Right cardiac atrium (tissue), 5 donors: ENCODE measurements at places on chromosomes 7 and 10. TPM values are rescaled to one million over a fixed set of nuclear protein-coding genes. Genes with fewer than 3 reads are reported as not detected.

- DNase-seq, result no peak
Measured at GRCh38 chr7:114630201-114630990, 215.8 kb downstream of the FOXP2 start.

DNA sequence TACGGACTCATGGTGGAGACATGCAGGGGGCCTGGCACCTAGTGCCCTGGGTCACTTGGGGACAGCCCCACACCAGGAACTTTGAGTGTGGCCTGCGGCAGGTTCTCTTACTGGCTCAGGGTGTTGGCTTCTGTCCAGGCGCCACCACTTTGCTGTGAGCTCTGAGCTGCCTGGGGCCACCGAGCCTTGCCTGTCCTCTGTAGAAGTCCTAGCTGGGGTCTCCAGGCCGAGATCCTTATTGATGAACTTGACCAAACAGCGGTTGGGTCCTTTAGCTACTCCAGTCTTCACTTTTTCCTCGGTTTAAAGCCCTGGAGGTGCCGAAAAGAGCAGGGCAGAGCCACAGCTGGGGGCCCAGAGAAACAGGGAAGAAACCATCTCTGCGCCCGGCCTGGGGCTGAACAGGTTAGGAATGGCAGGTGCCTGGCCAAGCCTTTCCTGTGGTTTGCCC lies 41.3 kb downstream of the ZNF467 start:
- peak; percentile 74 for DNase-seq

DNA sequence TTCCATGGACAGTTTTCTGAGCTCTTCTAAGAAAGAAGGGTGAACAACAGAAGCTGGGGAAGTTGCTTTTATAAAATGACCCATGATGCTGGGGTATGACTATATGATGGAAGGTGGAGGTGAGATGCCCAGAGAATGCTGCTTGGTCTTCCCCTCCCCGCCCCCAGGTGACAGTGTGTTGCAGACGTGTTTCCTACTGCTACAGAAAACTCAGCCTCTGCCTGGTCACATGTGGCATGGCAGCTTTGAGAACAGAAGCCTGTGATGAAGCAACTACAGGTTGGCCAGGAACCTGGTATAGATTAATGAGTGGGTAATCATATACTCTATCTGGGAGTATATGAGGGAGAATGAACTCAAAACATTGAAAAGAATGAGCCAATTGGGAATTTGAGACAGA lies 67.1 kb downstream of the MTURN start:
- DNase-seq, result no peak

DNA sequence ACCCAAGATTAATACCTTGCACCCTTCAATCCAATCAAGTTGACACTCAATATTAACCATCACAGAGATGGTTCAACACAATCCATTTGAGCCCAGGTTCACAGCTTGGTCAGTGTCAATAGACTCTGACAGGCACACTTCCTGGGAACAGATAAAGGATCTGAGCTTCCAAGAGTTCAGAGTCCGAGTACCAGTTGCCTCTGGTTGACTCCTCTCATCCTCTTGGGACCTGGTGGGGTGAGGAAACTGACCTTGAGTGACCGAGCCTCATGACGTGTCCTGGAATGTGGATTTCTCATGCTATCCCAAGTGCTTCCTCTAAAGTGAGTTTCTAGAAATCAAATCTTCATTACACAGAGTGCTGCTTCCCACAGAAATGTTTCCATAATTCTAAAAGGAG lies 162.0 kb downstream of the CYP26A1 start:
- DNase-seq, result no peak

DNA sequence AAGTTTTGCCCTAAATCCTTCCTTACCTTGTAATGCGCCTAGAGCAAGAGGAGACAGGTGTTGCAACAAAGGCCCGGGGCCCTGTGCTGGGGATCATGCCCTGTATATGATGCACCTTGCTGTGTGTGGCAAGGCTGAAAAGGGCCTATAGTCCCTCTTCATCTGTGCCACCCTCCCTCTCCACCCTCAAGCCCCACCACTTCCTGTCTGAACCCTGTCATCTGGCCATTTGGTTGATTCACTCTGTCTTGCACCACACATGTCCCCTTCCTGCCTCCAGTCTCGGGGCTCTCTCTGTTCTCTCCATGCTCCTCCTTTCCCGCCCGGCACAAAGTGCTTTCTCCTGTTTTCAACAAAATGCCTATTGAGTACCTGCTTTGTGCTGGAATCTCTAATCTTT lies 11.5 kb upstream of the MALSU1 start:
- DNase-seq, result no peak

GRCh38 chr7:116273918-116274301 lies 63.6 kb downstream of the TES start:
- DNase-seq, result no peak

DNA sequence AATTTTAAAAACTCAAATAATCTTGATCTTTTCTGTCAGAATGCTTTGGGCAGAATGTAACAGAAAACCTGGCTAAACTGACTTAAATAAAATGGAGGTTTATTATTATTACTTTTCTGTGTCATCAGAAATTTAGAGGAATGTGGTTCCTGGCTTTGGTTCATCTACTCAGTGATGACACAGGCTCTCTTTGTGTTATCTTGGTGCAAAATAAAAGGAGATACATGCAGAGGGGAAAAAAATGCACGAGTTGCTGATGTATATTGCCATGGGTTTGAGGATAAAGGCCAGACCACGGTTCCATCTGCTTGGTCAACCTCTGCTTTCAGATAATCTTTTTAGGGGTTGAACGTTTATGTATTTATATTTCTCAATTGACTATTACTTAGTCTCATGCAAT lies 181.4 kb downstream of the SUGCT start:
- DNase-seq, result no peak

DNA sequence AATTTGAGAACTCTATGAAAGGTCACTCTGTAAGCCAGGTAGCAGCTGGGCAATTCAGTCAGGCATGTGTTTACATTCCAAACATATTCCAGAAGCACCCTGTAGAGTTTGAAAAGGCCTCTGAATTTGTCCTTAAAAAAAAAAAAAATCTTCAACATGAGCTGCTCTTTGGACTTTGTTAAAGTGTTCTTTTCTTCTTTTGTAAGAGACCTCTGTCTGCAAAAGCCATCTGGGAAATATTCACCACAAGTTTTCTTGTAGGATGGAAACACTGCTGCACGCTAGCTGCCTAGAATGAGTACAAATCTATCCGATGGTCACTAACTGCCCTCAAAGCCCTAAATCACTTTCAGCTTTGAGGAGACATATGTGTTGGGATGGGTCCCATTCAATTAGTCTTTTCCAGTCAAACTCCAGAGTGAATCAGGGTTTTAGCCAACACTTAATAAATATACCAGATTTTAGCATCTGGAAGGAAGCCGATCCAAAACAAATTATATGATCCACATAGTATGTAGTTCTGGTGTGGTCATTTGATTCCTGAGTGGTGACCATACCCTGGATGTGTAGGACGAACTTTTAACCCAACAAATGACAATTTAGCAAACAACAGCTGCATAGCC lies 85.9 kb downstream of the CD36 start:
- no peak for DNase-seq

GRCh38 chr7:154929006-154929726 lies 73.8 kb downstream of the PAXIP1 start:
- DNase-seq, result no peak

DNA sequence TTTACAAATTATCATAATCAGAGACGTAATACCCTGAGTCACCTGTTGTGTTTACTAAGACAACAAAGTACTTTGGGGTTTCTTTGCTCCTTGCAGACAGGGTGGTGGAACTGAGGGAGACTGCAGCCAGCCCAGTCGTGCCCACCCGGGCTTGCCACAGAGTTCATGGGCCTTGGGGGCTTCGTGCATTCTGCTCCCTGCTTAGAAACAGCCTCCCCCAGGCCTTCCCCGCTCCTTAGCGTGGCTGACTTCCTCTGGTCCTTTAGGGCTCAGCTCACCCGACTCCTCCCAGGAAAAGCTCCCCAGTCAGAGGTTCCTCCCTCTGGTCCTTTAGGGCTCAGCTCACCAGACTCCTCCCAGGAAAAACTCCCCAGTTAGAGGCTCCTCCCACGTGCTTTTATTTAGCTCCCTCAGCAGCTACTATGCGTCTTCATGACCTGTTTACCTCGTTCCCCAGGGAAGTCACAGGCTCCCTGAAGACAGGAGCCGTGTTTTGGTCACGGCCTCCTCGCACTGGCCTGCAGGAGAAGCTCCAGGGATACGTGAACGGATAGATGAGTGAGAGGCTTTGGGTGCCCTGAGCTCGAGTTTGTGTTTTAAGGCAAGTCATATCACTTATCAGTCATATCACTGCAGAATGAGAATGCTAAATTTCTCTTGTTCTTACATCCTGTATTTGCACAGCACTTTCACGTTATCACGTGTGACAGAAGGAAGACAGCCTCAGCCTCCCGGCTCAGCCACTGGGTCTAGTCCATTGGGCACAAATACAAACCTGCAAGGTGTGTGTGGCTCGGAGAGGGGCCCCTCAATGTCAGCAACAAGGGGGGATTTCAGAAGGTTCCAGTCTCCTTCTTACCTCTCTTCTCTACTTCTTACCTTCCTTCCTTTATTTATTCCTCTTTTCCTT lies 52.7 kb upstream of the VIPR2 start:
- DNase-seq, result peak; percentile 48

- peak; percentile 81 for DNase-seq
Measured at GRCh38 chr10:34814223-34814912, 728 bp downstream of the PARD3 start.

GRCh38 chr10:123896246-123896927 lies 4.8 kb upstream of the CPXM2 start:
- no peak for DNase-seq

DNA sequence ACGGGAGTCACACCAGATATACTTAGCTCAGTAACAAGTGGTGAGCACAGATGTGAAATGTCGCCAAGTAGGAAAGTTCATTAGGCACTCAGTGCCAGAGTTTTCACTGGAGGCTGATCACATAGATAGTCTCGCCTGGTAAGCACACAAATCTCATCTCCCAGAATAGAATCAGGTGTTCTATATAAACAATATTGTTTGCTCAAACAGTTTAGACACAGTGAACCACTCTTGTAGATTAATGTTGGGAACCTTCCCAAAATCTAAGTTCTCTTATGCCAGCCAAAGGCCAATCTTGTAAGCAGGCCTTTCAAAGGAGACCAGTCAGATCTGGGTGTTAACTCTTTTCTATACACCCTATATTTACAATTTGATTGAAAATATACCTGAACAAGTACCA lies 716.5 kb upstream of the GRM3 start:
- no peak for DNase-seq

- DNase-seq, result no peak
Measured at GRCh38 chr7:69956541-69956940, 358.3 kb downstream of the AUTS2 start.

- no peak for DNase-seq
Measured at GRCh38 chr7:45990276-45990675, 69.2 kb upstream of the IGFBP3 start.

GRCh38 chr10:44395902-44396670 lies 11.2 kb upstream of the CXCL12 start:
- no peak for DNase-seq

GRCh38 chr7:116776610-116777289 lies 85.6 kb upstream of the CAPZA2 start:
- no peak for DNase-seq

GRCh38 chr10:63582690-63583089 lies 61.5 kb downstream of the REEP3 start:
- DNase-seq, result no peak

- DNase-seq, result no peak
Measured at GRCh38 chr10:62589689-62590088, 214.8 kb upstream of the ADO start.

GRCh38 chr10:103278537-103278823 lies 1.5 kb downstream of the INA start:
- no peak for DNase-seq

DNA sequence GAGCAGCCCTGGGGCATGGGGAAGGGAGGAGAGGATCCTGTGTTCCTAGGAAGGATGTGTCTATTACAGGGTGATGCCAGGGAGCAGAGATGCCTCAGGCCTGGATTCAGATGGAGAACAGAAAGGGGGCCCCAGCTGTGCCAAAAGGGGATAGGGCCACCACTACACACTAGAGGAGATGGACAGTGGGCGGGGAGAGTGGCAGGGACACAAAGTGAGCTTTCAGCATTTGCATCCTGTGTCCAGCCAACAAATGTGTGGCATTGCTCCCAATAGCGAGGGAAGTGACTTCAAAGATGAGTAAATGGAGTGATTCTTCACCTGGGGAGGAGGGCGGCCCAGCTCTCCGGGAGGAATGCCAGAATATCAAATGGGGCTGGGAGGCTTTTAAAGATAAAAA lies 64.9 kb upstream of the WAPL start:
- DNase-seq, result no peak

- DNase-seq, result no peak
Measured at GRCh38 chr10:34520084-34520483, 295.0 kb downstream of the PARD3 start.

GRCh38 chr10:47289921-47290320 lies 10.1 kb upstream of the GDF10 start:
- no peak for DNase-seq

GRCh38 chr7:125695626-125696025 lies 766.0 kb upstream of the POT1 start:
- DNase-seq, result no peak

DNA sequence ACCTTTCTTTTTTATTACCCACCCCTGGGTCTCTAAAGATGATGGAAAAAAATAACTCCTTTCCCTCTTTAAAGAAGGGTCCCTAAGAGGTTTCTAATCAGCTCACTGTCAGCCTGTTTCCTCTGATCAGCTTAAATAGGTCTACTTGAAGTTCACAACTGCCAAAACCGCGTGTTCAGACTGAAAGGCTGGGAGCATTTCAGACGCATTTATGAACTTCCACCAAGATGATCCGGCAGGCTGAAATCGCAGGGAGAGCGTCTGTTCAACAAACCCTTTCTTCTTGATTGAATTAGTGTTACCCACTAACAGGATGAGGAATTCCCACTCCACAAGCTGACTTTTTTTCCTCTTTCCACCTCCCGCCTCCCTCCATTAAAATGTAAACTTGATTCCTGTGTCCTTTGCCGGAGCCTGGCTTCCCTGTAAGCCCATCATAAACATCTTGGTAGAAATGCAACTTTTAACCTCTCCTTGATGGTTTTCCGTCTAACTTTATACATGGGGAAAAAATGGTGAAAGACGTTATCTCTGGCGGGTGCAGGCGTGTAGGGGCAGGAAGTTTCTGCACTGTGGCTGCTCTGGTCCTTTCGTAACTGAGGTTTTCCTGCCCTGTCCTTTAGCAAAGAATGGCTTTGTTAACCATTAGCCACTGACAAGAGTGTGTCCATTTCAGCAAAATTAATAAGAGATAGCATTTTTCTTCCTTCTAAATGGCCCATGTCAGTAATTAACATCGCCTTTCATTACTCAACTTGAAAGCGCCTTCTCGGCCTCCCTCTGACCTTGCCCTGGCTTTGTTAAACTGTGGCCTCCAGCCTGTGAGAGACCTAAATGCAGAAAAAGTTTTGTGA lies 130.7 kb downstream of the BAMBI start:
- DNase-seq, result no peak

MNX1 gene
- not detected for total RNA-seq

HOXA2 gene
- 0.60 TPM for total RNA-seq

CHST3 gene
- 37.0 TPM for total RNA-seq

AKR1E2 gene
- 10.6 TPM for total RNA-seq

SERPINE1 gene
- 11.9 TPM for total RNA-seq

HMX2 gene
- total RNA-seq, result not detected

DGKB gene
- total RNA-seq, result 1.1 TPM

HOXA3 gene
- 0.35 TPM for total RNA-seq
